ENCODE measurements at places on chromosomes 5 and 9.

- DNase-seq, result no peak
Observed at GRCh38 chr5:40738502-40738901, 17.3 kb downstream of the TTC33 start.

DNA sequence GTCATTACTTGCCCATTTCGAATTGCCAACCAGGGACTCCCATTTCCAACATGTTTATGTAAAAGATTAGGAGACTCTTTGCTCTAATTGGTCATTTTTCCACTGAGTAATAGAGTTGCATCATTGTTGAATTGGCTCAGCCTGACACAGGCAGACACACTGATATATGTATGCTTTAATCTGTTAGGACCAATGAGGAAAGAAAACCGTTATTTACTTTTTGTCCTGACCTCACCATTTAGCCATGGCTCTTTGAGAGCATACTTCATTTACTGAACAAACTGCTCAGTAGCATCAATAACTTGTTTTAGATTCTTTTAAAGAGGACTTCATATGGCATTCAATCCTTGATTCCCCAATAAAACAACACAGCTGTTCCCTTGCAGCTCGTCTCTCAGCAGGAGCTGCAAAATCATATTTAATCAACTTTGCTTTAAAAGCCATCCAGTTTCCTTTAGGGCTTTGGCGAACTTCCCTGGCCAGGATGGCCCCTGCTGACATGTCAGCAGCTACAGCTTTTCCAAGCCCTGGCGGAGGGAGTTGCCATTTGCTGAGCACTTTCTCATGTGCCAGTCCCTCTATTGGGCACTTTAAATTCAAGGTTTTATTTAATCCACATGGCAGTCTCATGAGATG lies 251.5 kb upstream of the TNC start:
- DNase-seq, result peak; percentile 92

DNA sequence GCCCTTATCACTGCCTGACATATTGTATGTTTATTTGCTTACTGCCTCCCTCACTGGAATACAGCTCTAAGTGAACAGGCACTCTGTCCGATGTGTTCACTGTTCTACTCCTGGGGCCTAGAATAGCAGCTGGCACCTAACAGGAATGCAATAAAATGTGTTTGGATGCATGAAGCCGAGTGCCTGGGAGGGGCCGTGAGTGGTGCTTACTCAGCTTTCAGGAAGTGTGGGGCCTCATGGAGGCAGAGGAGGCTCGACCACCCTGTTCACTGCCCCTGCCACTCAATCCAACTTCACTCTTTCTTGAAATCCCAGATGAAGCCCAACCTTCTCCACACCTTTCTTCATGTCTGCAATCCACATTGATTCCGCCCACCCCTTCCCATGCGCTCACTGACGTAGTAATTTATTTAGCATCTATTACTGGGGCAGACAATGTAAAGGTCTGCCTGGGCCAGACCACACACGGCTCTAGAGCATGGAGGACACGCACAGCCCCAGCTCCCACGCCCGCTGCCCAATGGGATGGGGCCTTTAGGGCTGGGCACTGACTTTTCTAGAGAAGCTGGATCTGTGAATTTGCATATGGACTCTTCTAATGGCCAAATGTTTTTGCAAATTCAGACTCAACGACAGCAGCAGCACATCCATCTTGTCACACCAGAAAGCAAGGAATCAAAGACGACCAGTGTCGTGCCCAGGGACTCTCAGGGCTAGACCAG lies 21.3 kb downstream of the TBC1D9B start:
- DNase-seq, result no peak

DNA sequence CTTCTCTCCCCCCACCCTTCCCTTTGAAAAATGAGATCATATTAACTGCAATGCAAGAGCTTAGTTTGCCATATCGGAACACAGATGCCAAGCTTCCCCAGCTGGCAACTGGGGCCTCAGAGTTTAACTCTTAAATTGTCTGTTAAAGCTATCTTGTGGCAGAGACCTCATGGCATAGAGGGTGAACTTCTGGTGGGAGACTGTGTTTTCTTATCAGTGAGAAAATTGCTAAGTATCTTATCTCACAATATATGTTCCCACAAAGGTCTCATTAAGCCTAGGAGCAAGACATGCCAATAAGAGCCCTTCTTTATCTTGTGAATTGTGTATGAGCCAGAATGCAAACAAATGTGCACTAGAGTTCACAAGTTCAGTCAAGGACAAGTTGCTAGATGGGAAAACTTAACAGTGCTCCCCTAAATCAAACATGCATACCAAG lies 12.3 kb downstream of the NFIB start:
- DNase-seq, result no peak

GRCh38 chr5:27450607-27451006 lies 412.2 kb upstream of the CDH9 start:
- no peak for DNase-seq

DNA sequence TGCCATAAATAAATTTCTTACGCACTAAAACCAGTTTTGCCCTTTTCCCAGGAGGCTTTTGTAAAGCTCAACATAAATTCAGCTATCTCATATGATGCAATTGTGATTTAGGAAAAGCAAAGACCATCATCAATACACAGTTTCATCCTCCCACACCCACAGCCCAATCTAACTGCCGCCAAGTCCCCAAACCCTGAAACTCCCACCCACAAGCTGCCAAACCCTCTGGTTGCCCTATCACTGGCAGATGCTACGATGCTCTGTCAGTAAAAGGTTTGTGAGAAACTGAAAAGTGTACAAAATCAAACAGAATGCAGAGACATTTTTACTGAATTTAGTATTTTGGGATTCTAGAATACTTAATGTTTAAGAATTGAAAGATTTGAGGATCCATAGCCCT lies 42.8 kb upstream of the NR4A3 start:
- DNase-seq, result no peak

GRCh38 chr9:100131216-100131615 lies 32.2 kb downstream of the INVS start:
- DNase-seq, result no peak

GRCh38 chr9:135714242-135715055 lies 12.5 kb downstream of the KCNT1 start:
- DNase-seq, result no peak

DNA sequence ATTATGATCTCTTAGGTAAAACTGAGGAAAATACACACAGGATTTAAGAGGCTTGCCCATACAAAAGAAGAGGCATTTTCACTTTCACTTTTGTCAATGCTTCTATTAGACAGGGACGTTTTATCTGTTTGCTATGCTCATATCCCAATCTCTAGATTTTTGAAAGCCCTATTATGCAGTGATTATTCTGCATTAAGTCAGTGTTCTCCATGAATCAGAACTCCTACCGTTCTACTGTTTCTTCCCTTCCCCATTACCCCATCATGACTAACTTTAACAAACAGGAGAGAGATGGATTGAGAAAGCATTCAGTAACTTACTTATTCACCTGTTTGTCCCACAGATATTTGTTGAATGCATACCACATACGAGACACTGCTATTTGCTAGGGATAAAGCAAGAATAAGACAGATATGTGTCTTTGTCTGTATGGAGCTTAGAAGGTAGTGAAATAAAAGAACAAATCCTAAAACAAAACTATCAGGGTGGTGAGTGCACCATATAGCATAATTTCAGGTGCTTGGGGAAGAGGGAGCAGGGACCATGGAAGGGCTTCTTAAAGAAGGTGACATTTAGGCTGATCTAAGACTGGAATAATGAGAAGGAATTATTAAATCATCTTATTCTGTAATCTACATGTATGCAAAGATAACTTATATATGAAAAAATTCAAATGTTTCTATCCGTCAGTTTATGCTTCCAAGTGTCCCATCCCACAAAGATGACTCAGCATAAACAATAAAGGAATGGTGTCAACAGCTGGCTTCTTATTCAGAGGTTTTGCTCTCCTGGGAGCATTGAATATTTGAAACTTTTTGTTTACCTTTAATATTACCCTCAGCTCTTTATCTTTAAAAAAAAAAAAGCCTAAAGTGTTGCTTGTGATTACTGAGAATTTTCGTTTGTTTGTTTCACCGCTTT lies 328.1 kb downstream of the HINT1 start:
- DNase-seq, result no peak

DNA sequence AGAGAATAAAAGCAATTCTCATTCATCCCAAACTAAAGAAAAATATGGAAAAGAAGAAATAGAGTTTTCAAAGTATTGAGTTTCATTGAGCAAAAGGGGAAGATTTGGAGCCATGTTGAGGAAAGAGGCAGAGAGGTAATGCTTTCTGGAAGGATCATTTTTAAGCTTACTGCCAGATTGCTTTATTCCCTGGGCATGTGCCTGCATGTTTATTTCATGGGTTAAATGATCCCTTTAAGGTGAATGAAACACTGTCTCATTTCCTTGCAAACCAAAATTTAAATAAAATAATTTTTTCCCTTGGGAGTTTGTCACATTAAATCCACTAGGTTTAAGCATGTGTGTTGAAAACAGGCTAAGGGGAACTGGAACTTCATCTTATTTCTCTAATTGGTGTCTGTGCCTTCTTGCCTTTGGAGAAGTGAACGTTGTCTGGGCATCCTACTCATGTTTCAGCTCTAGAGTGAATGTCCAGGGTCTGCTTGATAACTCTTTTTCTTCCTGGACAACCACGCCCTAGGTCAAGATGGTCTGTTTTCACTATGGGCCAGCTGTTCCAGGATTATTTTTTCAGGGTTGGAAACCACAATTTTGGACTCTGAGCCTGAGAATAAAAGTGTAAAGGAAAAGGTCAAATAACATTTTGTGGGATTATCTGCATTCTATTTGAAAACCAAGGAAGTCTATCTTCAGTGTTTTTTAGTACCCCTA lies 114.1 kb upstream of the ELL2 start:
- DNase-seq, result no peak

DNA sequence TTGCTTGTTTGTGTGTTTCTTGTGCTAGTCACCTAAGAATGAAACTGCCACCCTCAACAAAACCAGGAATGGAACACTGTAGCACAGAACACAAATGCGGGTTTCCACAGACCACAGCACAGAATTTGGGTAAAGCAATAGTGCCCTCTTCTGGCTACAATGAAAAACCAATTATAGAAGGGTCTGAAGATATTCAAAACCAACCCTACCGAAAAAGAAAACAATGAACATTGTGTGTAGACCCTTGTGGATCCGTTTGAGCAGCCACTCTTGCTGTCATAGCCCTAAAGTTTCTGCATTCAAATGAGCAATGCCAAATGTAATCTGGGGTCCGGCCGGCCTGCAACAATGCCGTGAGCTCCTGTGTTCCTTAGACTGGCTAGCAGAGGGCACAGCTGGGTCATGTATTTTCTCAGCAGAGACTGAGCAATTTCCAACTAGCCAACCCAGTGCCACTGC lies 8.3 kb upstream of the ENC1 start:
- DNase-seq, result no peak

DNA sequence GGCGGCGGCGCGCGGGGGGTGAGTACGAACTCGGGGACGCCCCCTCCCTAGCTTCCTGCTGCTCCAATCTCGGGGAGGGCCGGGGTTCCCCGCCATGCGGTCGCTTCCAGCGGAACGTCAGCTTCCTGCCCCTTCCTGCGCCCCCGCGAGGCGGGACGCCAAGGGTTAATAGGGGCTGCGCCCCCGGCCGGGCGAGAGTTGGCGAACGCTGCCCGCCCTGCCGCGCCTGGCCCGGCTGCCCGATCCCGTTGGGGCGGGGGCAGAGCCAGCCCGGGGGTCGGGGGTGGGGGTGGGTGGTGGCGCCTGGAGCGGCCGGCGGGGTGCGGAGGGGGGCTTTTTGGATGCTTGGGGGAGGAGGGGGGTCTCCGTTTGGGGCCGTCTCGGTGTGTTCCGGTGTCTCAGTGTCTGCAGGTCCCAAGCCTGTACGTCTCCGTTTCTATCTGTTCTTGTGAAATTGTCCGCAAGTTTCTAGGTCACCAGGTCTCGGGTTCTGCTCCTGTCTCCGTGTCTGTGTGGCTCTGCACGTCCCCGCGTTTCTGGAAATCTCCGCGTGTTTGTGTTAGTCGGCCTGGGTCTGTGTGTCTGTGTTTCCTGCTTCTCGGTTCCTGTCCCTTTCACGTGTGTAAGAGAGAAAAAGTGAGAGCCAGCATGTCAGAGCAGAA lies 789 bp downstream of the COL27A1 start:
- DNase-seq, result no peak

DNA sequence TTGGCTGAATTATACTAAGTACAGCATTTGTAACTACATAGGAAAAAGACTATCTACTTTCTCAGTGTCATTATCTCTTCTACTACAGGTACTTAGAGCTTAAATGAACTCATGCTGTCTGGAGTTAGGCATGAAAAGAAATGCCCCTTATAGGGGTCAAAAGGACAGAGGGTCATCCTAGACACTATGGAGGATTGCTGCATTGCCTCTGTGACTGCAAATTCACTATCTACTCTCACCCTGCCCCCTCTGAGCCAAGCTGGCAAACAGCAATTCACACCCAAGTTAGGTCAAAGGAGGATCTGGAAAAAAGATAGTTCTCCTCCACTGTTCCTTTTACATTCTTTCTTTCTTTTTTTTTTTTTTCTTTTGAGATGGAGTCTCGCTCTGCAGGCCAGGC lies 36.7 kb downstream of the ANKRD31 start:
- DNase-seq, result no peak

GRCh38 chr9:75019022-75019421 lies 9.1 kb downstream of the CARNMT1 start:
- DNase-seq, result no peak

DNA sequence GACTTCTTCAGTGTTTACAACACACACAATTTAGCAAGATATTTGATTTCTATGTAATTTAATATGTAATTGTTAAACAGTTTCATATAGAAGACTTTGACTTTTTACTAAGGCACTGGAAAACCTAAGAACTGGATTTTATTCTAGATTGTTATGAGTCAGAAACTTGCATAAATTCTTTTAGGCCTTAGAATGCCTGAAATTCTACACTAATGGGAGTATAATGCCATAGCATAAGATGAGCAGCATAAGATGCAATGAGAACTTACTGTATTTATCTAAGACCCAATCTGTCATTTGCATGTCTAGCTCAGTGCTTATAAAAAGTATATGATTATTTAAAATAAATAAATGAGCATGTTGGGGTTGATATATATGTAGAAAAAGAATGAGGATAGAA lies 285.2 kb downstream of the CDH12 start:
- DNase-seq, result no peak

- no peak for DNase-seq
Observed at GRCh38 chr5:131983244-131983771, 28.1 kb downstream of the ACSL6 start.

GRCh38 chr5:84438456-84438855 lies 53.8 kb upstream of the EDIL3 start:
- DNase-seq, result no peak

- DNase-seq, result peak; percentile 12
Observed at GRCh38 chr5:35182910-35183535, 47.3 kb downstream of the PRLR start.

- no peak for DNase-seq
Observed at GRCh38 chr9:129235041-129235930, 57.2 kb upstream of the IER5L start.

- DNase-seq, result no peak
Observed at GRCh38 chr9:121050128-121050988, at the start of gene C5. C5 (minus strand) TSS chr9:121050275; CDS start chr9:121050246, 29 bp downstream.

- no peak for DNase-seq
Observed at GRCh38 chr5:114192108-114192507, 169.8 kb upstream of the KCNN2 start.

DNA sequence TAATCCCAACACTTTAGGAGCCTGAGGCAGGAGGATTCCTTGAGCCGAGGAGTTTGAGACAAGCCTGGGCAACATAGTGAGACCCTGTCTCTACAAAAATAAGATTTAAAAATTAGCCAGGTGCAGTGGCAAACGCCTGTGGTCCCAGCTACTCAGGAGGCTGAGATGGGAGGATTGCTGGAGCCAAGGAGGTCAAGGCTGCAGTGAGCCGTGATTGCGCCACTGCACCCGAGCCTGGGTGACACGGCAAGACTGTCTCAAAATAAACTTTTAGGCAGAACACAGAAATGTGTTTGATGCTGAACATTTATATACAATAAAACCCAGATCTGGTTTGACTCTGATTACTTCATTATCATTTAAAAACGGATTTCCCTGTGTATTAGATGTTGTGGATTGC lies 4.9 kb downstream of the ENTR1 start:
- DNase-seq, result no peak
